ENCODE measurements at places on chromosomes 11 and 22.

DNA sequence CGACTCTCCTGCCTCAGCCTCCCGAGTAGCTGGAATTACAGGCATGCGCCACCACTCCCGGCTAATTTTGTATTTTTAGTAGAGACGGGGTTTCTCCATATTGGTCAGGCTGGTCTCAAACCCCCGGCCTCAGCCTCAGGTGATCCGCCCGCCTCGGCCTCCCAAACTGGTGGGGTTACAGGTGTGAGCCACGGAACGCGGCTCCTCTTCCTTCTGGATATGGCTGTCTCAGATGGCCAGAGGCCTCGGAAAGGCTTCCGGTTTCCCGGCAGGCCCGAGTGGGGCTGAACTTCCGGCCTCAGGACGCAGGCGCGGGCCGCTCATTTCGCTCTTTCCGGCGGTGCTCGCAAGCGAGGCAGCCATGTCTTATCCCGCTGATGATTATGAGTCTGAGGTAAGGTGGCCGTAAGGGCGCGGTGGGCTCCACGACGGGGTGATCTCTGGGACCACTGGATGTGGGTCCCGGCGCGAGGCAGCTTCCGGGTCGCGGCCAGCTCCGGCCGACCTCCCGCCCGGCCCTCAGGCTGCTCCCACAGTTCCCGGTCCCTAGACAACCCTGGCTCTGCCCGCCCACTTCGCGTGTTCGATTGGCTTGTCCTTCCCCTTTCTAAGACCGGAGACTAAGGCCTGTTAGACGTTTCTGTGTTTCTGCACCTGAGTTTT is at the start of gene EIF3L:
TSS of gene EIF3L (plus strand) at position 331 of the 663 bp plus-strand sequence. CDS start at position 362, 31 bp downstream.
- peak; percentile 94 for DNase-seq

GRCh38 chr11:1217151-1217550 is 5.7 kb upstream of the MUC5B start:
- no peak for DNase-seq

DNA sequence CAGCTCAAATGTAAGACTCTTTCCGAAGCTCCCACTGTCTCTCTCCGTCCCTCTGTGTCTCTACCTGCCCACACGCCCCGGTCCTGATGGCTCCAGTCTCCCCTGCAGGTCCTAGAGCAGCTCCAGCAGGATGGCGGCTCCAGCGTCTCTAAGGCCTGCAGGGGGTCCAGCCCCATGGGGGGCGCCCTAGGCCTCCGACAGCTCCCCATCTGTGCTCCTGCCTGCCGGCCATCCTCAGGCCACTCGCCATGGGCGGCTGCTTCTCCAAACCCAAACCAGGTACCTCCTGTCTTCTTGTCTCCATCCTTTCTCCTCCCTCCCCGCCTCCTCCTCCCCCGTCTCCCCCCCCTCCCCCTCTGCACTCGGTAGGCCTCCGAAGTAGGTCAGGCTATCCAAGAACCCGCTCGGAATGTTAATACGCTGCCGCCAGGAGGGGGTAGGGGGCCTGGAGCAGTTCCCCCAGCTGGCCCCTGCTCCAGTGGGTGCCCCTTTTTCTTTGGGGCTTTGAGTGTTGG is 699 bp downstream of the AIFM3 start:
- DNase-seq: no peak

DNA sequence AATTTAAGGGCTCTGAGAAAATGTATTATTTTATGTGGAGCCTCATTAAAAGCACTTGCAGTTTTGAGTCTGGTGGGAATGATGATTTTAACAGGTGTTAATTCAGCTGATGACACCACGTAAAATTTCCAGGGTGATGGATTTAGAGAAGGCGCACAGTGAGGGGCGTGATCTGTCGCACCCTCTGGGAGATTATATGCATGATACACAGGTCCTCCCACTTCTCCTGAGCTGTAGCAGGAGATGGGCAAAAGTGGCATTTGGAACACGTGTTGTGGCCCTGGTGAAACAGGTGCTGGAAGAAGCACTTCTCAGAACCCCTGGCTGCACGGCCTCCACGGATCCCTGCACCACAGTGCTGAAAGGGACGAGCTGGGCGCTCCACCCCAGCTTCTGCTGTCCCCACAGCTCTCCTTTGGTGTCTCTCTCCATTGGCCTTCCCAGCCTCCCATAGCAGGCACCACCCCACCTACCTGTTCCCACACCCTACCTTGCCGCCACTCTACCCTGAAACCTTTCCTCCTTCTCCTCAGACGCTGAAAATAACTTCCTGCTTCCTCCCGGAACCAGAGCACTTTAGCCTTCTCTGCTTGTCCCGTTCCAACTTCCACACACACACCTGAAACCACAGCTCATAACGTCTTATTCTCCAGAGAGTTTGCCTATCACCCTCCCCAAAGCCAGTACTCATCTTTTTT is 6.9 kb upstream of the SORL1 start:
- no peak for DNase-seq

- DNase-seq: no peak
These were observed 139.5 kb downstream of the KIF18A start for GRCh38 chr11:27968461-27968860.

- DNase-seq: no peak
These were observed 1.6 kb downstream of the NFAM1 start for GRCh38 chr22:42430528-42431125.

DNA sequence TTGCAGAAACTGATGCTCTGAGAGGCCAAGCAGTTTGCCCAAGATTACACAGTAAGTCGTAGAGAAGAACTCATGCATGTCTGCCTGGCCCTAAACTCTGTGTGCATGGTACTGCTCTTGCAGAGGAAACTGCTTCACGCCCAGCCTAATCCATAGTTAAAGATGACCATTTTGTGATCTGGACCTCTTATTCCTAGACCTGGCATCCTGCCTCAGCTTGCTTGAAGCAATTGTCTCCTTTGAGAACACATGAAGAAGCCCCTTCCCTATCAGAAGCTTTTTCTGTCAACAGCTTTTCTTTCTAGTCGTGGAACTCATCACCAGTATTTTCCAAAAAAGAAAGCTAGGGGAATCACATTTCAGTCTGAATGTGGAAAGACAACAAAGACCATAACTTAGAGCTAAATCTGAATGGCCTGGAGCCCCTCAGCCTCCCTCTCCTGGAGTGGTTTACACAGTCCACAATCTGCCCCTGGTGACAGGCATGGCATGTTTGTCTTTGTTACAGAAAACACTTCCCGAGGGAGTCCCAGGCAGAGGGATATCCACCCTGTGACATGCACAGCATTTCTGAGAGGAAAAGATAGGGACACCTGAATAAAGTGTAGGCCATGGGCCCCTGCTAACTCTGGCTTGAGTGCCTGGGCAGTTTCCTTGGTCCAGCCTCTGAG is 2.9 kb upstream of the FZD4 start:
- DNase-seq: no peak

DNA sequence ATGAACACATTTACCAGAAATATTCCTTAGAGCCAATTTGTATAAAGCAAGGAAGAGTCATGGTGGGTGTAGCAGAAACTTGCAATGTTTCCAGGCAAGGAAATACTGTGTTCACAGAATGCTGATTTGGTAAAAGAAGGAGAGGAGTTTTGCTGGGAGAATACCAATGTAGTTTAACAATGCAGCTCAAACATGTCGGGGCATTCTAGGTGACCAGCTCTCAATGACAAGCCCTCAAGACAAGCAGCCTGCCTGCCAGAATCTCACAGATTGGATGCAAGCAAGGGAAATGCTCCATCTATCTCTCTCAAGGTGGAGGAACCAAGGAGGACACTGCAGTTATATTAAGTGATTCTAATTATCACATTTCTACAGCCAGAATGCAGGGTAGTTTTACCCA is 190.4 kb downstream of the MAML2 start:
- DNase-seq: no peak

GRCh38 chr11:121533601-121534000 is 80.8 kb upstream of the SORL1-AS1 start:
- DNase-seq: no peak

DNA sequence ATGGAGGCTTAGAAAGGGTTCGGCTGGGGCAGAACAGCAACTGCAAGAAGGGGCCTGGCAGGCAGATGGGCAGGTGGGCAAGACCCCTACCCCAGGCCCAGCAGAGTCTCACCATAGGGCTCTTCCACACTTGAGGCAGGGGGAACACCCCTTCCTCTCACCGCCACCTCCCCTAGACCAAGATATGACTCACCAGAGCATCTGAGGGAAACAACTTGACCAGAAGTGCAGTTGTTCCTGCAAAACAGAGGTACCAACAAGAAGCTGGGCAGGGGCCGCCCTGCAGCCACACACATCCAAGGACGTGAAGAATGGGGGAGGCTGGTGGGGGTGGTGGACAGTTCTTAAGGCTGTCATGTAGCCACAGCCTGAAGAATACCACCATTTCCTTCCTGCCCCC is 10.9 kb downstream of the TMPRSS5 start:
- no peak for DNase-seq

DNA sequence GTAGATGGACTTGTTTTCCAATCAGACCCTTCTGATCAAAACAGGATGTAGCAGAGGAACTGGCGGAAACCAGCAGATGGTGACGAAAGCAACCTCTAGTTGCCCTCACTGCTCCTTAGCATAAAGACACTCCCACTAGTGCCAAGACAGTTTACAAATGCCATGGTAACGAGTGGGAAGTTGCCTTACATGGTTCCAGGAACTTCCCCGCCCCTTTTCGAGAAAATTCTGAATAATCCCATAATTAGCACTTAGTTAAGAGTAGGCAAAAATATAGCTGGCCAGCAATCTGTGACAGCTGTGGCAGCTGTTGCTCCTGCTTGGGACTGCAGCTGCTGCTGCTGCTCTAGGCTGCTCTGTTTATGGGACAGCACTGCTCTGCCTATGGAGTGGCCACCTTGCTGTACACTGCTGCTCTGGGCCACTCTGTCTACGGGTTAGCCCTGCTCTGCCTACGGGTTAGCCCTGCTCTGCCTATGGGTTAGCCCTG is 33.4 kb upstream of the SORL1 start:
- no peak for DNase-seq

DNA sequence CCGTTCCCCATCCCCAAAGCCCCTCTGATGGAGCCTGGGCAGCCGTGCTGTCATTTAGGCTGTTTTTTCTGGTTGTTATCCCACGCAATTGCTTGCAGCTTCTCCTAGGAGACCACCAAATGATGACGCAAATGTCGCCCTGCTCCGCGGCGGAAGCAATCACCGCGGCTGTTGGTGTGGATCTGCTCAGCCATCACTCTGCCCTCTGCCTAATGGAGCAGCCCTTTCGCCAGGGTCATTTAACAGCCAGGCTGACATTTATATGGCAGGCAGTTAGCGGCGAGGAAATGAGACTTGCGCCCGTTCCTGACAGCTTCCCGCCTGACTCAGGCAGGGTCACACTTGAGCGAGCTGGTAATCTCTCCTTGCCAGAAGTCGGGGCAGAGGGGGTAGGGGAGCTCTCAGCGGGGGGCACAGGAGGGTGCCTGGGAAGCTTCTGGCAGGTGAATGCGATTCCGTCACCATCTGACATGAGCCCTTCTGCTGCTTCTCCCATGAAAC is 97.9 kb upstream of the RTL6 start:
- no peak for DNase-seq

GRCh38 chr22:40194656-40195055 is 16.9 kb downstream of the TNRC6B start:
- no peak for DNase-seq

DNA sequence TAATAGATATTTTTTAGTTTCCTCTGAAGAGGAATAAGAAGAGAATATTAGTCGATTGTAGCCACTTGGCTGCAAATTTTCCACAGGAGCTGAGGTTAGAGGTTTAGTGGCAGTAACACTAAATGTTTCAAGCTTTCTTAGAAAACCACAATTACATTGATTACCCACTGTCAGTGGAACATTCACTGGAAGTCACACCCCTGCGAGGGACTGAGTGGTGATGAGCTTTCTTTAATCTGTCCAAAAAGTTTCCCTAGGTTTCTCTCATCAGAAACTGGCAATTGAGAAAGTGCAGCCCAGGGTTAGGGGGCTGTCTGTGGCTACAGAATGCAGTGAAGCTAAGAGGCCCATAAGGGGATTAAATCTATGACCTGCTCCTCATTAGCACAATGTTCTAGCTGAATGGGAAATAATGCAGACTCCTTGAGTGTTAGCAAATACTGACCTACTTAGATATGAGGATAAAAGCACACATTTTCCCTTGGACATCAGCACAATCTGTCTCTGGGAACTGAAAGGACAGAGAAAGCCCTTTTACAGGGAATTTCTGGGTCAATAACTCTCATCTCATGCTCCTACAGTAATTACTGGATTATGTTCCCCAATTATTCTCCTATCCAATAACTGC is 189.5 kb downstream of the FAM76B start:
- DNase-seq: no peak

GRCh38 chr11:47675851-47676250 is 33.5 kb upstream of the MTCH2 start:
- DNase-seq: no peak

DNA sequence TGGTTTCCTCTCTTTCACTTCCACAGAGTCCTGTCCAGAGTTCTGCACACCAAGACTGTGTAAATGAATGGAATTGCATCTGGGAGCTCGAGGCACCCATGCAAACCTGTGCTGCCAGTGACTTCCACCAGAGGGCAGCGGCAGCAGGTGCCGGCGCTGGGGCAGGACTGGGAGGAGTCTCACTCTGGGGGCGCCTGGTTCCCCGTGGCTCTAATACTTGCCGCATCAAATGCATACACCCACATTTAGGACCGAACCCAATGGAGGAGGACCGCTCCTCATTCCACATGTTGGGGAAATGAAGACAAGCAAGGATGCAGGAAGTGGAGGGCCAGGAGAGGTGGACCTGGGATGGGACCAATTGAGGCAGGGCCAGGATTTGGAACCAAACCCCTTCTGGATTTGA is 1.1 kb upstream of the CD6 start:
- DNase-seq: no peak

- no peak for DNase-seq
These were observed 2.8 kb downstream of the MTNR1B start for GRCh38 chr11:92972248-92972647.

- no peak for DNase-seq
These were observed 51.9 kb upstream of the PTPRJ start for GRCh38 chr11:47928426-47928825.

DNA sequence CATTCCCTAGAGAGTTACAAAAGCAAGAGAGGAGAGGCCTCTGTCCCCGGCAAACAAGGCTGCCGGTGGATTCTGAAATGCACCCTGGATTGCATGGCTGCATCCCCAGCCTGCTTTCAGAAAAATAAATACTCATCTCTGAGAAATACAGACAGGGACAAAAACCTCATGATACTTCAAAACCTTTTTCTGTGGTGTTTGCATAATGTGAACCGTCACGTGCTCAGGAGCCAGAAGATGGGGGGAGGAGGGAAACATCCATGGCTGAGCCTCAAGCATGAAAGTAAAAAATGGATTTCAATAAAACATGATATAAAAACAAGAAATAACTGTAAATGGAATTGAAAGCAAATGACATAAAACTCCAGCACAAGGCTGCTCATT is 198.5 kb upstream of the NCAM1 start:
- DNase-seq: no peak

DNA sequence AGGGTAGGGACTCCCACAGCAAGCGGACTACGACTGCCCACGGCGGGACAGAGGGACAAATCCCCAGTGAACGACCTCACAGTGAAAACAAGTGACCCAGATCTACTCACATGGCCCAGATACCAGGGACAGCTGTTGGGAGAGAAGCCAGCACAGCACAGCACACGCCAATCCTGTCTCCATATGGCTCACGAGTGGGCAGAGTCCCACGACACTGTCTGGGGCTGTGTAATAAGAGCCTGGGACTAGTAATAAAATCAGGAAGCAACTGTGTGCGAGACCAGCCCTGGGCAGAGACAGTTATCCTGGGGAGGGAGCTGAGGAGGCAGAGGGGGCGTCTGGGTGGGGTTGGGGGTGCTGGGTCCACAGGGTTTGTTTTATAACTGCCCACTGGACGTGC is 385.0 kb downstream of the CTTN start:
- no peak for DNase-seq
